Fibroblast of the aortic adventitia (primary cell): ENCODE measurements at places on chromosomes 3 and 15.

- DNase-seq, result peak; percentile 75
Measured at GRCh38 chr15:55319537-55320237, 665 bp downstream of the PIGB start.

- DNase-seq, result no peak
Measured at GRCh38 chr3:78312851-78313250, 1273.0 kb downstream of the ROBO2 start.

DNA sequence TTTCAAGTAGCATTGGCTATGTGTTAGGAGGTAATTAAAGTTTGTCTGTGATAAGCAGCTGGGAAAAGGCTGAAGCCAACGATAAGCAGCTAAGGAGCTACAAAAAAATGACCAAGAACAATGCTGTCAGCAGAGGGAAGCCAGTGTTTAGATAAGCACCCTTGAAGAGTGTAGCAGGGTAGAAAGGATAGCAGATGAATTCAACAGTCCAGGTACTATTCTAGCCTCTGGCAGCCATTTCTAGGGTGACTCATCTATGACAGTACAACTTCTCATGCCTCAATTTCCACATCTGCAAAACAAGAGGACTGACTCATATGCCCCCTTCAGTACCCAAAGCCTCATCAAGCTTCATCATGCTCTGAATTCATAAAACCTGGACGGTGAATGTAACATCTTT, 617.6 kb upstream of the UBE2E2 start:
- DNase-seq, result no peak

- DNase-seq, result peak; percentile 62
Measured at GRCh38 chr3:18061737-18062656, 319.6 kb upstream of the TBC1D5 start.

DNA sequence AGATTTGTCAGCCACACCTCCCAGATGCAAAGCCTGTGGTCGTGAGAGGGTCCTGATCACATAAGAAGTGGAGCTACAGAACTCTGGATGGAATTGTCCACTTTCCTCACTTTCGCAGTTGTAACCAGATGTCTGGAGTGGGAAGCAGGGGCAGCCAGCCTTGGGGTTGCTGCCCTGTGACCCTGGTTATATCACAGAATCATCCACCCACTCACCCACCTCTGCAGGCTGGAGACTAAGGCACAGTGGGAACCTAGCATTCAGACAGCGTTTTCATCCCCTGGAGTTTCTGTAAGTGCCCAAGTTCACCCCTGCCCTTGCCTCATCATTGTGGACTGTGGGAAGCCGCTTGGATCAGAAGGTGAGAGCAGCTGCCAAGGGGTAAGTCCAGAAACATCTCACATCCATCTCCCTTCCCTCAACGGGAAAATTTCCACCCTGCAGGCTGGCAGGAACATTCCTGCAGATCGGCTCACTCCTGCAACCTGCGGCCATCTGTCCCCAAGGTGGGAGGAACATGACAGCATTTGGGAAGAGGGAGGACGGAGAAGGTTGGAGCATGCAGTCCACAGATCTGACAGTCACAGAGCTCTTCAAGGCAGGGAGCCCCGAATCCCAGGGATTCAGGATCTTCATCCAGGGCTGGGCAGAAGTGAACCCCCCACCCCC, 2.9 kb upstream of the IQSEC1 start:
- DNase-seq, result no peak

DNA sequence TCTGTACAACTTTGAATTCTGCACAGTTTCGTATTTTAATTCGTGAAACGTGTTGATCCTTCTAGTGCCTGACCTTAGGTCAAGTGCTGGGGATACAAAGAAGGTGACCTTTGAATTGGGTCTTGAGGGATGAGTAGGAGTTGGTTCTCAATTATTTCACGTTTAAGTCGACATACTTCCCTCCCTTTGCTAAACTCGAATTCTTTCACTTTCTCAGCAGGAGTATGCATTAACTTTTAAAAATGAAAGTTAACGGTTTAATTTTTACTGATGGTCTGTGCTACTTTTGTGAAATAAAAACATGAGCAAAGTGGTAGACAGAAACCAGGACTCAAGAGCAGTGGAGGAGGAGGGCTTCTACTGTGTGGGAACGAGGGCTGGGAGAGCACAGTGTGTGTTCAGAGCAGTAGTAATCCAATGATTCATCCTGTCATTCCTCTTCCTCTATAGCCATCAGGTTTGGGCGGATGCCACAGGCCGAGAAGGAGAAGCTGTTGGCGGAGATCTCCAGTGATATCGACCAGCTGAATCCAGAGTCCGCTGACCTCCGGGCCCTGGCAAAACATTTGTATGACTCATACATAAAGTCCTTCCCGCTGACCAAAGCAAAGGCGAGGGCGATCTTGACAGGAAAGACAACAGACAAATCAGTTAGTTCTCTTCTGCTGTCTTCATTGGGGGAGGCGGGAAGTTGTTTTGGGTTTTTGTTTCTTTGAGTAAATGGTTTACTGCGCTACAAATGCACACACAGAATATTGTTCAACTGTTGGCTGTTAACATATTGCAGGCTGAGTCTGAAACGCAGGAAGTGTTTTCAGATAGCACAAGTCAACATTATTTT, 78.6 kb upstream of the TSEN2 start:
- peak; percentile 94 for DNase-seq

DNA sequence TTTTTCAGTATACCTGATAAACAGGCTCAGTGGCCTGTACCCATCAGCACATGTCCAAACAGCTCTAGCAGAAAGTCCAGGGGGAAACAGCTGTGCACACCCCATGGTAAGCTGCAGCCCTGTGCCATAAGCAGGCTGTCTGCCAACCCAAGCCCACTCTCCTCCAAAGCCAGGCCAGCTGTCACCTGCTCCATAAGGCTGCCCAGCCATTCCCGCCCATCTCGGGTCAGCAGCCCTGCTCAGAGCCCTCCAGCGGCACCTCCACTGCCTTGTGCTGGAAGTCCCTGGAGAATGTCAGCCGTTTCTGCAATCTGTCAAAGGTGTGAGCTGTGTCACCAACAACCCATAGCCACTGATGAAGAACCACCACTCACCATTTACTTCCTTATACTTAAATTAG, 82.0 kb downstream of the NTRK3 start:
- no peak for DNase-seq

GRCh38 chr3:116129187-116129946, 315.9 kb downstream of the LSAMP start:
- no peak for DNase-seq

- DNase-seq, result peak; percentile 17
Measured at GRCh38 chr3:73419942-73420341, 204.8 kb downstream of the PDZRN3 start.

DNA sequence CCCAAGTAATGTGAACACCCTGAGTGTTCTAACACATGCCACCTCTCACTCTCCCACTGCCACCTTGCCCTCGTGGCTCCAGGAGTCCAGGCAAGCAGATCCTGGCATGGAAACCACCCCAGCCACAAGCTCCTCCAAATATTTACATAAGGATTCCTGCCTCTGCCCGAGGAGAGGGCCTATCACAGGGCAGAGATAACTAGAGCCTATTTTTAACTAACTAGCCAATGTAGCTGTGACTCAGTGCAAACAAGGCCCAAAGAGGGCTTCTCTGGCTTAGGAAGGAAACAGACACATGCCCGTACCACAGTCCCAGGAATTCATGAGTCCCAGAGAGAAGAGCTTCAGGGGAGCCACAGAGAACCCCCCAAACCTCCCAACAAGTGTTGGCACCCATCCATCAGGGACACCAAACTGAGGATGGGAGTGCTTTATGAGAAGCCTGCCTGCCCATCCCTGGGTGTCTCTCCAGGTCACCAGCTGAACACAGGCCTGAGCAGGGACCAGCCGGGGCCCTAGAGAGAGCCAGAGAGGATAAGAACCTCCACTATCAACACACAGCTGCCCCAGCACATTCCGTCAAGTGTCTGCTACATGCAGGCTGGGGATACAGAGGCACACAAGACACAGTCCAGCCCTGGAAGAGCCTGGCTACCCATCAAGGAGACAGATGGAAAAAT, 9.2 kb downstream of the FYCO1 start:
- peak; percentile 82 for DNase-seq

DNA sequence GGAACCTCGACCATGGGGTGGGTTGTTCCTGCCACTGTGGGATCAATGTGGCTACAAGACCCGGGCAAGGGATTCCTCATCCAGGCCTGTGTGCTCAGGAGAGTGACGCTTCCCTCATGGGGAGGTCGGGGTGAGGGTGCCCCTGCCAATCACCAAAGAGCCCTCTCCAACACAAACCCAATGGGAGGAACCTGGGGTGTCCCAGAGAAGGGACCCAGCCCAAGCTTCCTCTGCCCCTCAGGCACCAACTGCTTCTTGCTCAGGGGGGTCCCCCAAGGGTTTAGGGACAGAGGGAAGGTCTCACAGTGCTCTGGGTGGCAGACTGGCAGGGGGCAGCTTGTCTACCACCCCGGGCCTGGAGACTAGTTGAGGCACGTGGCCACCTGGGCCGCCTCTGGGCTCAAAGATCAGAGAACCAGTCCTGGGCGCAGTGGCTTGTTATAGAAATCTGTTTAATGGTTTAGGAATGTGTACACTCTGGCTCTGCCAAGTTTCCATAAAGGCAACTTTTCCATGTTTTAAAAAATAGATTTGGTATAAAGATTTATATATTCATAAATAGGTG, 26.6 kb downstream of the GP9 start:
- DNase-seq, result peak; percentile 52

DNA sequence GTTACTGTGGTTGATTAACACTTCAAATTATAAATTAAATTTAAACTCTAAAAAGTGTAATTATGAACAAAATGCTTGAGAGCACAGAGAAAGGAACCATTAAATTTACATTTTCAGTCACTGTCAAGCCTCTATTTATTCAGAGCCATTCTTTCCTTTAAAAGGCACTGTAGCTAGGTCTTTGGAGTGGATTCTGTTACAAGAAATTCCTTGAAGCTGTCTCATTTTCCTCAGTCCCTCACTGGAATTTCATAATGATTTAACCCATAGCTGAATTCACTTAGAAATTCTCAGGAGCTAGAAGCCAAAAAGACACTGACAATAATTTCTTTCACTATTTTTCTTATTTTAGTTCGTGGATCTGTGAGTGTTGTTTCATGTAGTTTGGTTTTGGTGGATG, 81.2 kb upstream of the TCF12 start:
- peak; percentile 45 for DNase-seq

DNA sequence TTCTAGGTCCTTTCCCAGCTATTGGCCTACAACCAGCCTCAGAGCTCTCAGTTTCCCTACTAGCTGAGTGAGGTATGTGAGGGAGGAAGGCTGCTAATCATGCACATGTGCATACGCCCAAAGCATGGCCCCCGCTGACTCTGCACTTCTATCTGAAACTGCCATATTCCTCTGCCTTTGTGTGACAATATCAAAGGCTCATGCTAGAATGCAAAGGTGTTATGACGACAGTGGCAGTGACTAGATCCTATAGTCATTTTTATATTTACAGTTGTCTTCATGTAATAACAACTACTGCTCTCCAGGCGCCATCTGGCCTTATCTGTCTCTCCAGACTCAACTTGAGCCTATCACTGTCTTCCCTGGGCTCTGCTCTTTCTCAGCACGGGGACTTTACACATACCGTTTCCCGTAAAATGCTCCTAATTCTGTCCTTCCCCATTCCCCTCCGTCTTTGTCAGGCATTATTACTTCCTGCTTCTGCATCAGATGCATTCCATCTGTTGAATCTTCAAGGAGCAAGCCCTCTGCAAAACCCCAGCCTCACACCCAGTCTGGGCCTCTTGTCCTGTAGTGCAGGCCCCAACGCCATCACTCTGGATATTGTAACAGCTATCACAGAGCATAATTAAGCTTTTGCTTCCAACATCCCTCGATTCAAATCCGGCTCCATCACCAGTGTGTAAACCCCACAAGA, 102.5 kb downstream of the PDCD6IP start:
- DNase-seq, result no peak

GRCh38 chr3:132635052-132635451, 24.6 kb downstream of the ACAD11 start:
- DNase-seq, result no peak

- no peak for DNase-seq
Measured at GRCh38 chr3:77298417-77298816, 258.5 kb downstream of the ROBO2 start.

DNA sequence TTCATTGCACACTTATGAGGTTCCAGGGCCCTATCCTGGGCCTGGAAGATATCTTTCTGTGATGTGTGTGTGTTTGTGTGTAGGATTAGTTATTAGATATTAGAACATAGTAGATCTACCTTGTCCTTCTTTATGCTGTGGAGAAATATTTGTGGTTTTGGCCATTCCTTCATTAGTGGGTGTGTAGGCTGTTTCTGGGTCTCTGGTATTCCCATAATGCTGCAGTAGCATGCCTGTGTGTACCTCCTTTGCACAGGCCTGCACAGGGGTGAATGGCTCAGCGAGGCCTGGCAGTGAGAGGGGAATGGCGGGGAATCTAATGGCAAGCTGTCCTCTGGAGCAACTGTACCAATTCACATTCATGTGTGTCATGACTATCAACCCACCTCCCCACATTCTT, 125.8 kb upstream of the MRPS22 start:
- DNase-seq, result no peak

DNA sequence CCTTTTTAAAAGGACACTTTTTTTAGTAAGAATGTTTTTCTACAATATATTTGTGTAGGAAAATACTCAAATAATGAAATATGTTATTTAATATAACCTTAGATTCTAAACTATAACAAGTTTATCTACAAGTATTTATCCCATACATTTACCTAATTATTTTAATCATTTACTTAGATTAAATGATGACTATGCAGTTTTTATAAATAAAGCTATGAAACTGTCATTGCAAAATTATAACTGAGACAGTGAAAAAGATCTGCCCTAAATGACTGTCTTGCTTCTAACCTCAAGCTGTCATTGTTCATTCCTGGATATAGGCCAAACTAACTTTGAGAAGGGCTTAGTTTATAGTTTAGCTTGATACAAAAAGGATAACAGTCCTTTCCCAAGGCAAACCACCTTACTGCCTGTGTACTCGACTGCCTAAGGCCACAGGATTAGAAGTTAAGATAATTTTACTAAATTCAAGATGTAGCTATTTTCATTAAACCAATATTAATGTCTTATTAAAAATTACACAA, 84.1 kb downstream of the GLDN start:
- no peak for DNase-seq

- peak; percentile 18 for DNase-seq
Measured at GRCh38 chr3:24145481-24145880, 200.4 kb downstream of the NR1D2 start.

GRCh38 chr15:76073554-76073953, 13.8 kb downstream of the TMEM266 start:
- DNase-seq, result no peak

DNA sequence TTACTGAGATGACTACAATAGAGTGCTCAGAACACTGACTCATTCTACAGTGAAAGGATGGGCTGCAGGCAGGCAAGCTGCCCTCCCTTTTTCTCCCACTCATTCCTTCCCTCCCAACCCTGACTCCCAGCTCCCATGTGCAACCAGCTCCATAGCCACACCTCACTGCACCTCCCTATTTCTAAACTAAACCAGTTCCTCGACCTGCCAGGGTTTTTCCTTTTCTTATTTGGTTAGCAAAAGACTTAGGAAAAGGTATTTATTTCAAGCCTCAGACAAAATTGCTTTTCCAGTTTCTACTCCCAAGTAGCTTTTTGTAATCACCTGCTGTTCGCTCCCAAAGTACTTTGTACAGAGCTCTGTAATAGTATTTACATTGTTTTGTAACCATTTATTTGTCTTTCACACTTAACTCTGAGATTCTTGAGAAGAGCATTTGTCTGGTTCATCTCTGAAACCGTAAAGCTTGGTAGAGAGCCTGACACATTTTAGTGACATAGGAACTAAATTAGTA, 2.2 kb downstream of the AADAC start:
- DNase-seq, result peak; percentile 83

GRCh38 chr3:106403371-106404145, 534.7 kb upstream of the CBLB start:
- no peak for DNase-seq

- peak; percentile 61 for DNase-seq
Measured at GRCh38 chr3:71684757-71685386, 40.3 kb downstream of the EIF4E3 start.
